DMS53 (cell line): ENCODE measurements at places on chromosomes 12 and 14.

- peak; percentile 78 for DNase-seq
Measured at GRCh38 chr14:28012629-28013415, 753.8 kb upstream of the FOXG1 start.

- DNase-seq = no peak
Measured at GRCh38 chr12:131535779-131536178, 175.1 kb upstream of the SFSWAP start.

GRCh38 chr12:20472102-20472782 is 103.9 kb downstream of the PDE3A start:
- DNase-seq = no peak

DNA sequence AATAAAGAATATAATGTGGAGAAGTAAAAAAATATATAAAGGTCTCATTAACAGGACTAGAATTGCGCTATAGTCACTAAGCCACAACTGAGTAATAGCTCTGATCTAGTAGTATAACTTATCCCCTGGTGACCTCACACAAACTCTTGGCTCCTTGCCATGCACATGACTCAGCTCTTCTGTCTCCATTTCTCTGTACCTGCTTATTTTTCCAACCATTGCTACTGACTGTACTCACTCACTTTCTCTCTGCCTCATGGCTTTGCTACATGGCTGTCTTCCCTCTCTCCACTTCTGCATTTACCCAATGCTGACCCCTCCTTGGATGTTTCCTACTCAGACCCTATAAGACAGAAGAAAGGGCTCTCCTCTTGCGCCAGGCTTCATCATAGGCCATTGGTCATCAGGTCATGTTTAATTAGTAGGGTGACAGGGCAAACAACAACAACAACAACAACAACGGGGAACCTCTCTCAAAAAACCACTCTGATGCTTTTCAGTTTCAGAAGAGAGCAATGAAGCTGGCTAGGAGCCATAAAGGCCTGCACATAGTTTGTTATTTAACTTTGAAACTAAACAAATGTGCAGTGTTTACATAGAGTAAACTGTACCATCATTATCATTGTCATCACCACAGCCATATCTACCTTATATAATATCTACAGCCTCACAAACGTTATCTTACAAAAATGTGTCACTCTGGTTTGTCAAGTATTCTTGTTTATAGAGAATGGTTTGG is 25.6 kb upstream of the KRAS start:
- DNase-seq = peak; percentile 100

DNA sequence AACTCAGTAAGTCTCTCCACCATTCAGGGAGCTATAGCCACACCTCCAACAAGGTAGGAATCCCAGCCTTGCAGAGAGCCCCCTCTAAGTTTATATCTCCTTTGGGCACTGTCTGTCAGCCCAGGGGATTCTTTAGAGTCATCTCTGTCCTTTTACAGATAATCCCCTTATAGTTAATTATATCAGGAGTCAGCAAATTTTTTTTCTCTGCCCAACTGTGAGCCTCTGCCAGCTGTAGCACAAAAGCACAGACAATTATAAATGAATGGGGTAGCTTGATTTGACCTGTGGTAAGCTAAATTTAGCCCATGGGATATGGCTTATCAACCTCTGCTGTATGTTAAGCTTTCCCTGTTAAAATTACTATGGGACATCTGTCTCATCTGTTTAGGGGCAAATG is 8.3 kb downstream of the CEP128 start:
- DNase-seq = no peak

DNA sequence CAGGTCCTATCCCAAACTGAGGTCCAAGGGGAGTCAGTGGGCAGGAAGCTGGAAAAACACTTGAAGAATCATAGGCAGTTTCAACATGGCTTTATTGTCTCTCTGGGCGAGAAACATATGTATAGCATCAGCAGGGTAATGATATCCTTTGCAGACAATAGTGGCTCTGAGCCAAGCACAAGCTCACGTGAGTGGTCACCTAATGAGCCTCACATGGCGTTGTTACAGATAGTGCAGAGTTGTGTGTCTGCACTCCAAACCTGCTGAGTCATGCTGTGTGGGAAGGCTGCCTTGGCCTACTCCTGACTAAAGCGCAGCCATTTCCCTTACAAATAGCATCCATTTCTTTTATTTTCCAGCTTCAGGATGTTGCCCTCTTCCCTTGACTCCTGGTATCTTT is 105.2 kb upstream of the SYT1 start:
- DNase-seq = peak; percentile 74
